ENCODE measurements at places on chromosomes 12 and 14.

- DNase-seq: peak; percentile 71
Measured at GRCh38 chr14:31205681-31206535, 1.7 kb downstream of the HECTD1 start.

GRCh38 chr12:96720363-96720705 is 186.7 kb upstream of the NEDD1 start:
- peak; percentile 19 for DNase-seq

DNA sequence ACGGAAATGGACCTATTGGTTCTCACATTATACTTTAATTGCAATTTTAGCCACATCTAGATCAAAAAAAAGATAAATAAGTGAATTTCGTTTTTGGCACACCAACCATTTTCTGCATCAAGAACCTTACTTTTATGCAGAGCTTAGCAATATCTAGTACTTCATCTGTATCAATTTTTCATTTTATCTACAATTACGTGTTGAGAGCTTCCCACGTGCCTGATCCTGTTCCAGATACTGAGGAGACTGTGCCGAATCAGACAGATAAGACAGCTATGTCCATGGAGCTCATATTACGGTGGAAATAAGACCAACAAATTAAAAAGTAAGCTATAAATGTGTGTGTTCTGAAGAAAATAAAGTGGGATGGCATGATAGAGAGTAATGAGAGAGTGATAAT is 101.6 kb downstream of the MGAT4C start:
- DNase-seq: no peak

DNA sequence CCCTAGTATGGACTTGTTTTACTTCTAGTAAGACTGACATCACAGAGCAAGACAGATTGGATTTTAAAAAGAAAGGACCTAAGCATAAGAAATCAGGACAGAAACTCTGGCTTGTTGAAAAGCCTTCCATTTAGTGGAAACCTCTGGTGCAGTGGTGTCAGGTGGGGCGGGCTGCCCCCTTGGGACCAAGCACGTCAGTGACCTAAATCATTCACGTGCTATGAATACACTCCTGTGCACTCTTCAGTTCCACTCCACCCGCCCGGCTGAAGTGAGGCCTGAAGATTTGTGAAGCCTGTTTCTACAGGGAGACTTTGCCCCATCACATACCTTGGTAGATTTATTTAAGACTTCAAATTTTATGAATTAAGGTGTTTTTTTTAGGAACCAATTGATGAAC is 58.2 kb upstream of the STRN3 start:
- no peak for DNase-seq

GRCh38 chr14:63881926-63882325 is 29.1 kb downstream of the SYNE2 start:
- DNase-seq: no peak

DNA sequence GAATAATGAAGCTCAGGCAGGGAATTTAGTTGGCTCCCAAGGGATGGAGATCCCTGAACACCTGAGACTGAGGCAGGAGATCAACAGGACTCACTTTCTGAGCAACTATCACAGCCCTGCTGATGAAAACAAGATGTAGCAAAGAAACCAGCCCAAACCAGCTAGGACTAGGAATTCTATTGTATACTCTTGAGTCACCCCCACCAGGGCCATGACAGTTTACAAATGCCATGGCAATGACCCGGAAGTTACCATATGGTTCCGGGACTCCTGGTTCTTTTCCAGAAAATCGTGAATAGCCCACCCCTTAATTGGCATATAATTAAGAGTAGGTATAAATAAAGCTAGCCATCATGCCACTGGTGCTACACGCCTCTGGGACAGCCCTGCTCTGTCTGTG is 46.0 kb upstream of the OASL start:
- DNase-seq: no peak

DNA sequence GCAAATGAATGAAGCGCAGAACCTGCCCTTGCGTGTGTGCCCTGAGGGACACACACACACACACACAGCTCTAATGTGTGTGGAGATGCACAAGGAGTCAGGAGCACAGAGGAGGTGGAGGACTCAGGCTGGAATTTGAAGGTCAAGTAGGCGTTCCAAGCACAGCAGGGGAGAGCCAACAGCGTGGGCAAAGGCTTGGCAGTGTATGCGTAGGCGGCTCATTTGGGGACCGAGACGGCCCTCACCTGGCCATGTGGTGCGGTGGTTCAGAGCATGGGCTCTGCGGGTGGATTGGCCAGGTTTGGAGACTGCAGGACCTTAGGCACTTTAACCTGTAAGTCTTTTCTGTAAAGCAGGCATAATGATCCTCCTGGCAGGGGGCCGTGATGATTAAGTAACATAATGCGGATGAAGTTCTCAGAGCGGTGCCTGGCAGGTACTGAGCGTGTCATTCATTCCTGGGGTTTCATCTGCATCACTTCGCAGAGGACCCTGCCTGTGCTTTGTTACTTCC is 69.5 kb upstream of the SLC24A4 start:
- DNase-seq: no peak

GRCh38 chr14:57495416-57495815 is 1.8 kb upstream of the CCDC198 start:
- no peak for DNase-seq

DNA sequence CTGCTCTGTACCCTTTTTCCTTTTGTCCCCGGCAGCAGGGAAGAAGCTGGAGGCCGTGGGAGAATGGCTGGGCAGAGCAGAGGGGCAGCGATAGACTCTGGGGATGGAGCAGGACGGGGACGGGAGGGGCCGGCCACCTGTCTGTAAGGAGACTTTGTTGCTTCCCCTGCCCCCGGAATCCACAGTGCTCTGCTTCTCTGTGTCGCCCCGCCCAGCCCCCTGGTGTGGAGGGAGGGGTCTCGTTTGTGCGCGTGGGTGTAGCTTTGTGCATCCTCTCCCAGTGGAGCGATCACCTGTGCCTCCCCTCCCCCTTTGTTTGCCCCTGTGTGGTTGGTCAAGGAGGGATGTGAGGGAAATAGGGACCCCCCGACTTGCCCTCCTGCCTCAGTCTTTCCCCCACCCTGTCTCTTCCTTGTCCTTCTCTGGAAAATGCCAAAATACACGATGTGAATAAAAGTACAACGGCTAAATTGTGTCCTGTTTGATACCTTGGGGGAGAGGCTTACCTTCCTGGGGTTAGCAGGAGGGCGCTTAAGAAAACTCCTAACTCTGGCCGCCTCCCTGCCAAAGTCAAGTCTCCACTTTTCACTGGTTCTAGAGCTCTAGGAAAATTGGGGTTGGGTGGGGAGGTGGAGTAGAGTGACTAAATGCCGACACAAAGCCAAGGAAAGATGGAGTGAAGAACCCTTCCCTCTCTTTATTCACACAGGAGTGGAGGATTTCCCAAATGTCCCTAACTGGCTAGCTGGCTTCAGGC is 990 bp upstream of the TPI1 start:
- DNase-seq: no peak

DNA sequence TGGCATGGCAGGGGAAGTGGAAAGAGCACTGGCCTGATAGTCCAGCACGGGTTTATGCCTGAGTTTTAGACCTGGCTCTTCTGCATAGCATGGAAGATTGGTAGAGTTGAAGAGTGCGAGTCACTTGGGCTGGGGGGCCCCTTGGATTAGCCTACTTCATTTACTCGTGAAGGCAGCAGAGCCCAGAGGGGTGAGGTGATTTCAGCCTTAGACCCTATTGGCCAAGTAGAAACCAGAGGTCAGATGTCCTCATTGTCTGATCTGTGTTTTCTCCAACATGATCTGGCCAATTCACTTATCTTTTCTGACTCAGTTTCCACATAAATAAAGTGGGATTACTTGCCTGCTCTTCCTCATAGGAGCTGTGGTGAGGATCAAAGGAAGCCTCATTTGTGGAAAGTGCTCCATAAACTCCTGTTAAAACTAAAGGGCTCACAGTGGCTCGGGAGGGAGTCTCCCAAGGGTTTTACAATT is 1.9 kb downstream of the PLEKHG3 start:
- no peak for DNase-seq

DNA sequence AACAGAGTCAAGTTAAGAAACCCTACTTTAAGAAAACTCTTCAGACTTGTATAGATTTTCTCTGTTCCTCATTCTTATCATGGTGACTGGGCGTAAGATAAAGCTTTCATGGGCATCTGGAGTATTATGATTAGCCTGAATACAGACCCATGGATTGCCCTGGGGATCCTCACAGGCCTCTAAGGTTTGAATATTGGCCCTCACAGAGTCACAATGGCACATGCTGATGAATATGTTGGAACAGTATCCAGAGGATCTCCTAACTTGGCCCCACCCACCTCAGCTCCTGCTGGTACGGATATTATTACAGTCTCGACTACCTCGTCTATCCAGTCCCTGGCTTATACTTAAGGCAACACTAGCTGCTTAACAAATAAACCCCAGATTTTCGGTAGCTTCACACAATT is 8.1 kb downstream of the OSBPL8 start:
- DNase-seq: no peak

GRCh38 chr12:42935756-42936155 is 346.2 kb upstream of the PRICKLE1 start:
- DNase-seq: peak; percentile 51

DNA sequence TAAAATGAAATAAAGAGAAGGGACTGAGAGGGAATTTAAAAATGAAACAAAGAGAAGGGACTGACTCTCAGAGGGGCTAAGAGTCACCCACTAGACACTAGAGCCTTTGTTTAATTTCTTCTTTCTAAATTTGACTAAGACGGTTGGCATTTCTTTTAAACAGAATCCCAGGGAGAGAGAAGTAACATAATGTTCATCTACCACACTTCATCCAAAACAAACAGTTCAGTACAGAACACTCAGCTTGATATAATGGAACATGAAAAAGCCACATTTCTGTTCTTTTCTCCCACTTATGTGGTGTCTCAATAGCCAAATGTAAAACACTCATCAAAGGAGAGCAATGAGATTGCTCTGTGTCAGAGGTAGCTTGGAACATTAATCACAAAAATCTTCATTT is 10.1 kb upstream of the NT5DC3 start:
- DNase-seq: peak; percentile 47

DNA sequence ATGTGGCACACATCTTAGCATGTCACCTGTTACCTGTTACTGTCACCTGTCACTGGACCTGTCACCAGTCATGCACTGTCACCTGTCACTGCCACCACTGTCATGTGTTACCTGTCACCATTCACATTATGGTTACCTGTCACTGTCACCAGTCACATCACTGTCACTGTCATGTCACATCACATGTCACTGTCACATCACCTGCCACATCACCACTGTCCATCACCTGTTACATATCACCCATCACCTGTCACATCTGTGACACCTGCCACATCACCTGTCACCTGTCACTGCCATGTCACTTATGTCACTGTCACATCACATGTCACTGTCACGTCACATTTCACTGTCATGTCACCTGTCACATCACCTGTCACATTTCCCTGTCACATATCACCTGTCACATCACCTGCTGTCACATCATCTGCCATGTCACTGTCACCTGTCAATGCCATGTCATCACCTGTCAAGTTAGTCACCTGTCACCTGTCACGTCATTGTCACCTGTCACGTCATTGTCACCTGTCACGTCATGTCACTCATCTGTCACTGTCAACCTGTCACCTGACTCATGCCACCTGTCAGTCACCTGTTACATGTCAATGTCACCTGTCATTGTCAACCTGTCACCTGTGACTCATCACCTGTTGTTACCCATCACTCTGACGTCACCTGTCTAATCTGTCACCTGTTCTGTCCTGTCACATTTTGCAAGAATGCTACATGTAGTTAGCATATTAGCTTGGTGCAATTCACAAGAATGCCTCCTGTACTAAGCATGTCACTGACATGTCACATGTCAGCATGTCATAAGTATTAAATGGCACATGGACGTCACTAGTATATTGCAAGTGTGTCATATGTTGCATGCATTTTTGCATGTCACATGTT is 29.0 kb upstream of the TESC start:
- DNase-seq: no peak

- DNase-seq: no peak
Measured at GRCh38 chr12:65204886-65205525, 35.6 kb downstream of the LEMD3 start.

GRCh38 chr14:52014601-52015267 is 25.4 kb downstream of the RTRAF start:
- DNase-seq: no peak

Measured in ELR (cell line).